ENCODE measurements at places on chromosomes 16 and 17.

DNA sequence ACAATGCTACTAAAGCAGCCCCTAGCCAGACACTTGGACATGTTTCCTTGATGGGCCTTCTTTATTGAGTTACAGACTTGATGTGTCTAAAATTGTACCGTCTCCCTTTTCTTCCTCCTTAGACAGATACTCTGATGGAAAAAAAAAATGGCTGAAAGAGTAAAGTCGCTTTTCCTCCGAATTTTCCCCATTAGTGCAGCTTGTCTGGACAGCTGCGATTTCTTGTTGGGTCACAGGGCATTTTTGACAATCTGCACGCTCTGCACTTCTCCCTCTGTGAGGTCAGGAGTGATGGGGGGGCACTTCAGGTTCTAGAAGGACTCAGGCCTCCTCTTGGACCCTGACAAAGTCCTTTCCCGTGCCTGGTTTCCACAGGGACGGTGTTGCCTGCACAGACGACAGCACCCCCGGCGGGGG is 968 bp upstream of the PRKAR1A start:
- H3K36me3 ChIP-seq: no peaks in the 10 kb centered on the region
- H3K4me3 ChIP-seq: peak overlapping the region; percentile 97

DNA sequence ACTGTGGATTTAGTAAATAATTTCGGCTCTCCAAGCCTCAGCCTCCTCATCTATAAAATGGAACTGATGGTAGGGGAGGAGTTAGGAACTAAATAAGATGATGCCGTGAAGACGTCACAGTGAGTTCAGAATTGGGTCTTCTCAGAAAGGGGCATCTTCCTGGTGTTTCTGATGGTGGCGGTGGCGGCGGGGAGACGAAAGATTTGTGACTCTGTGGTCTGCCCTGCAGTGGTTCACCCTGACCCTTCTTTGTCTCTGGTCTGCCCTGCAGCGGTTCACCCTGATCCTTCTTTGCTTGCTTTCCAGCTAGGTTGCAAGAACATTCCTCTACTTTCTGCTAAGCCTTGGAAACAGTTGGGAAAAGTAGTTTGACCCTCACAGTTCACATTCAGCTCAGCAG is 34.3 kb downstream of the WFDC1 start:
- no peak for DNase-seq
- no peaks in the 10 kb centered on the region for H3K4me1 ChIP-seq
- no peaks in the 10 kb centered on the region for H3K36me3 ChIP-seq
- no peaks in the 10 kb centered on the region for H3K27me3 ChIP-seq

GRCh38 chr16:13108126-13108525 is 206.7 kb downstream of the SHISA9 start:
- no peaks in the 10 kb centered on the region for H3K36me3 ChIP-seq
- no peak for DNase-seq
- no peak overlapping the region for H3K27ac ChIP-seq
- H3K4me3 ChIP-seq: no peak overlapping the region
- H3K27me3 ChIP-seq: no peaks in the 10 kb centered on the region
- no peaks in the 10 kb centered on the region for H3K4me1 ChIP-seq

GRCh38 chr17:41686281-41686680 is 2.4 kb upstream of the EIF1 start:
- H3K27me3 ChIP-seq: no peaks in the 10 kb centered on the region
- H3K36me3 ChIP-seq: peaks cover 26% of the 10 kb centered on the region
- H3K4me3 ChIP-seq: no peak overlapping the region
- no peak for DNase-seq

GRCh38 chr16:50208460-50208931 is 55.4 kb downstream of the TENT4B start:
- no peaks in the 10 kb centered on the region for H3K27me3 ChIP-seq
- H3K36me3 ChIP-seq: no peaks in the 10 kb centered on the region
- no peaks in the 10 kb centered on the region for H3K4me1 ChIP-seq
- no peak overlapping the region for H3K27ac ChIP-seq
- no peak for DNase-seq
- H3K4me3 ChIP-seq: no peak overlapping the region

- no peak for DNase-seq
- no peaks in the 10 kb centered on the region for H3K27me3 ChIP-seq
- H3K4me1 ChIP-seq: no peaks in the 10 kb centered on the region
- no peaks in the 10 kb centered on the region for H3K36me3 ChIP-seq
Observed at GRCh38 chr17:5794881-5795506, 210.7 kb upstream of the NLRP1 start.

DNA sequence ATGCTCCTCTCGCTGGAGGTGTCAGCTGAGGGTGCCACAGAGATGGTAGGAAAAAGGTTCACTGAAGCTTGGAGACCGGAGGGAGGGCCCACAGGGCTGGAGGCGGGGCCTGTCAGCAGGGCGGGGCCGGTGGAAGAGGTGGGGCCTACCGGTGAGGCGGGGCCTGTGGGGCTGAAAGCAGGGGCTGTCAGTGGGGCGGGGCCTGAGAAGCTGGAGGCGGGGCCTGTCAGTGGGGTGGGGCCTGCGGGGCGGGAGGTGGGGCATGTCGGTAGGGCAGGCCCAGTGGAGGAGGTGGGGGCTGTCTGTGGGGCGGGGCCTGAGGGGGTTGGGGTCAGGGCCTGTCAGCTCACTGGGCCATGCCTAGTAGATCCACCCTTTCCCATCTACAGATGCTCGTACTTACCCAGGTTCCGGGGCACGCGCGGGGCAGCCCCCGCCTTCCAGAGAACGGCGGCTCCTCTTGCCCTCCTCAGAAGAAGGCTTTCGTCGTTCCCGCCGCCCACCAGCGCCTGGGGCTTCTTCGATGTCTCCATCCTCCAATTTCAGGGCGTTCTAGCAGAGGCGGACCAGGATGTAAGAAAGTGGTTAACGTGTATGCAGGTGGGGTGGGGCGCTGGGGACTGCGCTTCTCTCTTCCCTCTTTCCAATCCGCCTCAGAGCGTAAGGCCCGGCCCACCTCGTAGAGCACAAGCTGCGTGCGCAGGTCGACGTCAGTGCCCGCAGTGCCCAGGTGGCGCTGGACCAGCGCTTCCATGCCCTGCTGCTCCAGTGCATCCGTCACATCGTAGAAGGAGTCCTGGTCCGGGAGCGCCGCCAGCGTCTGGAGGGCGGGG is 9.8 kb downstream of the TMEM208 start:
- H3K4me1 ChIP-seq: peaks cover 5% of the 10 kb centered on the region
- H3K27ac ChIP-seq: no peak overlapping the region
- H3K4me3 ChIP-seq: no peak overlapping the region
- H3K27me3 ChIP-seq: no peaks in the 10 kb centered on the region
- peak; percentile 70 for DNase-seq

GRCh38 chr16:71296584-71297340 is 7.6 kb upstream of the CMTR2 start:
- H3K36me3 ChIP-seq: no peaks in the 10 kb centered on the region
- no peaks in the 10 kb centered on the region for H3K27me3 ChIP-seq
- H3K4me1 ChIP-seq: no peaks in the 10 kb centered on the region
- H3K27ac ChIP-seq: no peak overlapping the region
- H3K4me3 ChIP-seq: no peak overlapping the region

DNA sequence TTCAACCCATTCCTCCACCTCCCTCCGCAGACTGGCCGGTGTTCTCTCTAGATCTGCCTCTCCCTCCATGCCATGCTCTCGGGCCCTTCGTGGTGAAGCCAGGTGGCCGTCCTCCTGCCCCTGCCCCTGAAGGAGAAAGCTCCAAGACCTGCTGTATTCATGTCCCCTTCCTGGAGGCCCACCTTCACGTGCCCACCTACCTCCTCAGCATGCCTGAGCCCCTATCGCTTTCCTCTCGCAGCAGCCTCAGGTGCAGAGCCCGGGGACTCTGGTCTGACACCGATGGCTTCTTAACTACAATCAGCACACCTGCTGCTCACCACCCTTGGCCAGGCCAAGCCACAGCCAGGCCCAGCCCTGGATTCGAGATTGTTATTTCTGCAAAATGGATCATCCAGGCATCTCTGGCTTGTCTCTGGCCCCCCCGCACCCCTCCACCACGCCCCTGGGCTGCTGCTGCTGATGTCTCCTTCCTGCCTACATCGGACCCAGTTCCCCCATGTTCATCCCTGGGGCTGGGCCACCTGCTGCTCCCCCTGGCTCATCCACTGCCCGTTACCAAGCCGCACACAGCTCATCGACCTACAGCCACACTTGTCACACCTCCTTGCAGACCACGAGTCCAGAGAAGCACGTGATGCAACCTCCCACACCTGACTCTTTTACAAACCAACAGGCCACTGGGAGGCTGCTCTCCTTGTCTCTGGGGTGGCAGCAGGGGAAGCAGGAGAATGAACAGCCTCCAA is 32.5 kb upstream of the TNFRSF13B start:
- H3K4me1 ChIP-seq: peaks cover 3% of the 10 kb centered on the region
- H3K27me3 ChIP-seq: no peaks in the 10 kb centered on the region
- no peak overlapping the region for H3K27ac ChIP-seq
- H3K4me3 ChIP-seq: no peak overlapping the region
- no peaks in the 10 kb centered on the region for H3K36me3 ChIP-seq
- DNase-seq: no peak

GRCh38 chr16:81284995-81285600 is 29.7 kb upstream of the GAN start:
- H3K27ac ChIP-seq: no peak overlapping the region
- H3K4me1 ChIP-seq: no peaks in the 10 kb centered on the region
- DNase-seq: no peak
- no peaks in the 10 kb centered on the region for H3K27me3 ChIP-seq

- H3K4me3 ChIP-seq: no peak overlapping the region
- no peak for DNase-seq
- H3K27me3 ChIP-seq: no peaks in the 10 kb centered on the region
- no peaks in the 10 kb centered on the region for H3K36me3 ChIP-seq
- H3K4me1 ChIP-seq: no peaks in the 10 kb centered on the region
Observed at GRCh38 chr16:77760800-77761199, 27.6 kb upstream of the VAT1L start.

GRCh38 chr17:65987988-65988387 is 203.9 kb downstream of the CEP112 start:
- DNase-seq: no peak
- H3K27me3 ChIP-seq: no peaks in the 10 kb centered on the region
- no peaks in the 10 kb centered on the region for H3K4me1 ChIP-seq
- H3K4me3 ChIP-seq: no peak overlapping the region
- H3K27ac ChIP-seq: no peak overlapping the region
- H3K36me3 ChIP-seq: no peaks in the 10 kb centered on the region

GRCh38 chr17:57138956-57139576 is 54.0 kb downstream of the AKAP1 start:
- H3K27me3 ChIP-seq: no peaks in the 10 kb centered on the region
- no peak overlapping the region for H3K4me3 ChIP-seq
- no peaks in the 10 kb centered on the region for H3K36me3 ChIP-seq
- DNase-seq: no peak
- H3K4me1 ChIP-seq: peaks cover 6% of the 10 kb centered on the region
- H3K27ac ChIP-seq: no peak overlapping the region

- peaks cover 37% of the 10 kb centered on the region for H3K36me3 ChIP-seq
- no peak for DNase-seq
Observed at GRCh38 chr16:10988164-10988803, 43.9 kb downstream of the CLEC16A start.

GRCh38 chr17:42459801-42460281 is 1.2 kb downstream of the ATP6V0A1 start:
- H3K4me1 ChIP-seq: peaks cover 39% of the 10 kb centered on the region
- H3K36me3 ChIP-seq: no peaks in the 10 kb centered on the region
- no peak for DNase-seq
- peak overlapping the region; percentile 66 for H3K27ac ChIP-seq
- no peaks in the 10 kb centered on the region for H3K27me3 ChIP-seq

DNA sequence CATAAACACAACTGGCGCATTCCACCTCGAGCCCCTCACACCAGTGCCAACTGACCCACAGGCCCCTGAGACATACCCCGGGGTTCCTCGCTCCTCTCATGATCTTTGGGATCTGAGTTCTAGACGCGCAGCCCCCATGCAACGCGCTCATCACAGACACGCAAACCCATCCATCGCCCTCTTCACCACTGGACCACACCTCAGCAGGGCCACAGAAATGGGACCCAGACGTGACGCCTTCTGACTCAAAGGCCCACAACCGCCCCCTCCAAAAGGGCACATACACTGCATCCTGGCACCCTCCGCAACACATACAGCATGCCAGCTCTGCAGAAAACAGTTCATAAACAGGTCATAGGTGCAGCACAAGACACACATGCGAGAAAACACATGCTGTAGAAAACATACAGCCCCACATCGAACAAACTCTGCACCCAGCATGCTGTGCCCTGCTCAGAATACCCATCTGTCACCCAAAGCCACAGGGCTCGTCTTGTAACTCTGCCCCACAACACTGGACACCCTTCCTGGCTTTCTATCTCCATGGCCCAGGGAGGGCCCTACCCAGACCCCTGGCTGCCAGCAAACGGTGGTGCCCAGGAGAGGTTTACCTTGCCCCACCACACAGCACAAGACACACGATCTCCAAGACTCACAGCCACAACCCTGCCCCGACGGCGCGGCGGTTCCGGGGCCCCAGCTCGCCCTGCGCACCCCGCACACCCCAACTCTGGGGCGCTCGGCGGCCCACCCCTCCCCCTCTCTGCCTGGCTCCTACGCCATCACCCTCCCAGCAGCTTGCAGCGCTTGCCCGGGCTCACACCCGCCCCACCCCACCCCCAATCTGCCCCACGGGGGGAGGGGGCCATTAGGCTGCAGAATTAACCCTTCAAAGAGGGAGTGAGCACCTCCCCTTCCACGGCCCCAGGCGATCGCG is 887 bp downstream of the ZBTB4 start:
- peak overlapping the region; percentile 75 for H3K4me3 ChIP-seq
- no peaks in the 10 kb centered on the region for H3K36me3 ChIP-seq
- H3K4me1 ChIP-seq: peaks cover 49% of the 10 kb centered on the region
- DNase-seq: peak; percentile 64
- H3K27ac ChIP-seq: peak overlapping the region; percentile 100

GRCh38 chr16:87834668-87835473 is 34.4 kb downstream of the SLC7A5 start:
- H3K27me3 ChIP-seq: no peaks in the 10 kb centered on the region
- H3K4me1 ChIP-seq: no peaks in the 10 kb centered on the region
- H3K36me3 ChIP-seq: no peaks in the 10 kb centered on the region
- no peak overlapping the region for H3K4me3 ChIP-seq
- H3K27ac ChIP-seq: no peak overlapping the region

GRCh38 chr17:74160656-74161502 is 42.6 kb upstream of the RPL38 start:
- H3K4me3 ChIP-seq: no peak overlapping the region
- no peaks in the 10 kb centered on the region for H3K36me3 ChIP-seq
- H3K27ac ChIP-seq: no peak overlapping the region
- DNase-seq: no peak
- no peaks in the 10 kb centered on the region for H3K27me3 ChIP-seq

Data from naive thymus-derived CD4-positive, alpha-beta T cell (primary cell).